Bronchial smooth muscle cell (primary cell): ENCODE measurements at places on chromosomes 7 and 10. TPM values are rescaled to one million over a fixed set of nuclear protein-coding genes. Genes with fewer than 3 reads are reported as not detected.

The C10orf53 gene
- total RNA-seq, result not detected in 2 replicates

The NUDT5 gene
- 49.0 and 56.8 TPM in 2 replicates for total RNA-seq

The SKIDA1 gene
- 0.47 and 0.60 TPM in 2 replicates for total RNA-seq

The NRG3 gene
- total RNA-seq, result not detected in 2 replicates

The ANKRD61 gene
- total RNA-seq, result not detected in 2 replicates

The OR2AE1 gene
- 0.16 and 0.34 TPM in 2 replicates for total RNA-seq

The GRID2IP gene
- under 0.01 TPM in 1 of 2 replicates, not detected in the other for total RNA-seq

The GARIN1A gene
- 0.52 and 0.63 TPM in 2 replicates for total RNA-seq

The TLX1 gene
- not detected in 2 replicates for total RNA-seq

The DKK1 gene
- 11.0 and 18.4 TPM in 2 replicates for total RNA-seq

The SLC16A9 gene
- 0.26 and 0.32 TPM in 2 replicates for total RNA-seq

The NXPH1 gene
- not detected in 2 replicates for total RNA-seq
